ENCODE measurements at places on chromosomes 6 and 20. TPM values are rescaled to one million over a fixed set of nuclear protein-coding genes. Genes with fewer than 3 reads are reported as not detected.

GRCh38 chr20:43271980-43272379 lies 82.3 kb upstream of the PTPRT start:
- no peak overlapping the region for H3K27ac ChIP-seq
- DNase-seq = no peak
- no peaks in the 10 kb centered on the region for H3K4me1 ChIP-seq
- no peak overlapping the region for H3K4me3 ChIP-seq
- H3K27me3 ChIP-seq = no peaks in the 10 kb centered on the region
- no peaks in the 10 kb centered on the region for H3K36me3 ChIP-seq

TRAPPC3L gene
- total RNA-seq = not detected

GLP1R gene
- 0.11 TPM for total RNA-seq

F13A1 gene
- 2.4 TPM for total RNA-seq

TGM6 gene
- total RNA-seq = not detected

ENPP1 gene
- total RNA-seq = 3.1 TPM

SLC17A9 gene
- 2.5 TPM for total RNA-seq

DNA sequence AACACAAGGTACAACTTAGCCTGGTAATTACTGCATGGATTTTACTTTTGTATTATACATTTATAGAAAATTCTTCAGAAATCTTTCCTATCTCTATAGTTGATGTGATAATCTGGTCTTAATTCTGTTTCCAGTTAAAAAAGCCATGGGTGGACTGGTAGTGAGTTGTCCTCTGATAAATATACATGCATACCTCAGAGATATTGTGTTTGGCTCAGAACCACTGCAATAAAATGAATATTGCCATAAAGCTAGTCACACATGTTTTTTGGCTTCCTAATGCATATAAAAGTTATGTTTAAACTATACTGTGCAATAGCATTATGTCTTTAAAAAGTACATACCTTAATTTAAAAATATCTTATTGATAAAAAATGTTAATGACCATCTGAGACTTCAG lies 708.6 kb upstream of the MARCKS start:
- H3K27ac ChIP-seq = no peak overlapping the region
- no peaks in the 10 kb centered on the region for H3K36me3 ChIP-seq
- peaks cover 6% of the 10 kb centered on the region for H3K4me1 ChIP-seq
- no peak overlapping the region for H3K4me3 ChIP-seq
- no peaks in the 10 kb centered on the region for H3K27me3 ChIP-seq

ADGB gene
- total RNA-seq = not detected

GRCh38 chr6:156880913-156881312 lies 103.7 kb downstream of the ARID1B start:
- no peak for DNase-seq
- H3K27ac ChIP-seq = no peak overlapping the region
- no peak overlapping the region for H3K4me3 ChIP-seq
- no peaks in the 10 kb centered on the region for H3K36me3 ChIP-seq
- peaks cover 9% of the 10 kb centered on the region for H3K4me1 ChIP-seq

DNA sequence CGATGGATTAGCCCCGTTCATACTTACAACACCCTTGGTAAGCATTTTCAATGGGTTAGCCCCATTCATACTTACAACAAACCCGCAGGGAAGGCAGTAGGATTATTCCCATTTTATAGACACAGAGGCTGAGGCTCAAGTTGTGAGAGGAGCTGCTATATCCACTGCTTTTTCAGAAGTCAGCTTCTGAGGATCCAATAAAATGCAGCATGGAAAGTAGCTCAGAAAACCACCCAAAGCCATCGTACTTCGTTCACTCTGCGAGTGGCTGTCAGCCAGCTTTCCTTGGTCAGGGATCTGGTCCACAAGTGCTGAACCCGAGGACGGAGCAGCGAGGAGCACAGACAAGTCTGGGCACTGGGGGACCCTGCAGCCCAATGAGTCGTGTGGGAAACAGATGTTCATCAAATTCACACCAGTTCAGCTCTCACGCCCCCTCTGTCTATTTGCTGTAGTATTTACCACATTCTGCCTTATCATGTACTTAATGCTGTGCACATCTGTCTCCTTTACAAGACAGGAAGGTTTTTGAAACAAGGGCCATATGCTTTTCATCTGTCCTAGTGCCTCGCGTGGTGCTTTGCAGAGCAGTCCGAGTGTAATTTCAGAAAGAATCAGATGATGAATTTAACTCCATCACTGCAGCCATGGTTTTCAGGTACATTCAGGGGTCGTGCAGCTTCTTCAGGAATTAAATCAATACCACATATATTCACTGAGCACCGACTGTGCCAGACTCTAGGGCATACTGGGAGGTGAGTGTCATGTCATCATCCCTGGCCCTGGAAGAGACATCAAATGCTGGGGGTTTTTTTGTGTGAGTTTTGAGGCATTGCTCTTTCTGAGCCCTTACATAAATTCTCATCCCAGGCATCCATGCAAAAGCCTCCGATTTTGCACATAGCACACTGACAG lies 256.9 kb downstream of the CDH26 start:
- H3K4me1 ChIP-seq = no peaks in the 10 kb centered on the region
- peak; percentile 17 for DNase-seq
- H3K4me3 ChIP-seq = no peak overlapping the region
- no peaks in the 10 kb centered on the region for H3K27me3 ChIP-seq
- no peaks in the 10 kb centered on the region for H3K36me3 ChIP-seq

- H3K4me1 ChIP-seq = no peaks in the 10 kb centered on the region
- H3K27ac ChIP-seq = no peak overlapping the region
- no peak for DNase-seq
- H3K36me3 ChIP-seq = no peaks in the 10 kb centered on the region
These were observed 189.2 kb upstream of the EXOC2 start for GRCh38 chr6:882084-882598.

GRCh38 chr6:3874069-3874468 lies 24.9 kb downstream of the FAM50B start:
- DNase-seq = no peak
- no peak overlapping the region for H3K27ac ChIP-seq
- H3K27me3 ChIP-seq = no peaks in the 10 kb centered on the region
- H3K36me3 ChIP-seq = no peaks in the 10 kb centered on the region
- H3K4me3 ChIP-seq = no peak overlapping the region

DNA sequence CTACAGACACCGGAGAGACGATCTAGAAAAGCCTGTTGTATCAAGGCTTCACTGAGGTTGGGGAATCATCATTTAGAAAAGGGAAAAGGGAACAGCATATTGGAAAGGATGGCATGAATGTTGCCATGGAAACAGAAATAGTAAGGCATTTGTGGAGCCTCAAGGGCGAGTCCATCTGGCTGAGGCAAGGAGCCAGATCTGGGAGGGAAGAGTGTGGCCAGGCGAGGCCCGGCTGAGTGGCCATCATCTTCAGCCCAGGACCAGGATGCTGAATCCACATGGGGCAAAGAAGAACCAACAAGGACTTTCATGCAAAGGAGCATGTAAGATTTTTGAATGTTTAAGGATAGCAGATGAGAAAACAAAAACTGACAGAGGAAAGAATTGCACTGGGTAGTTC lies 85.8 kb downstream of the MAP3K5 start:
- H3K36me3 ChIP-seq = no peaks in the 10 kb centered on the region
- H3K4me3 ChIP-seq = no peak overlapping the region
- no peaks in the 10 kb centered on the region for H3K27me3 ChIP-seq
- H3K27ac ChIP-seq = no peak overlapping the region
- DNase-seq = no peak

- no peak overlapping the region for H3K27ac ChIP-seq
- H3K4me1 ChIP-seq = no peaks in the 10 kb centered on the region
- H3K27me3 ChIP-seq = peaks cover 49% of the 10 kb centered on the region
- no peak overlapping the region for H3K4me3 ChIP-seq
These were observed 4.5 kb downstream of the CCDC170 start for GRCh38 chr6:151498327-151498726.

DNA sequence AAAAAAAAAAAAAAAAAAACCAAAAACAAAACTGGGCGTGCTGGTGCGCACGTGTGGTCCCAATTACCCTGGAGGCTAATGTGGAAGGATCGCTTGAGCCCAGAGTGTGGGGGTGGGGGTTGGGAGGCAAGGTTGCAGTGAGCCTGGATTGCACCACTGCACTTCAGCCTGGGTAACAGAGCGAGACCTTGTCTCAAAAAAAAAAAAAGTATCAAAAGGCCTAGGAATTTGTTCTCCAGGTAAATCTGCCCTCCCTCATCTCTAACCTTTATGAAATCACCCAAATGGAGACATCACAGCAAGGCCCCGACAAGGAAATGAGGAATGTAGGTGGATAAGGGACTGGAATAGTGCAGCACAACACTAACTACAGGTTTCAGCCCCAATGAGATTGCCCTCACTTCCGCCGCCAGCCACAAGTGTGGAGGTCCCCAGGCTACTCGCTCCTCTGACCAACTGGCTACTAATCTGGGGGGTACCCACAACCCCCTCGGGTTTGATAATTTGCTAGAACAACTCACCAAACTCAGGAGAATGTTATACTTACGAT lies 36.8 kb upstream of the DDR1 start:
- no peaks in the 10 kb centered on the region for H3K36me3 ChIP-seq
- no peak for DNase-seq

- H3K27ac ChIP-seq = peak overlapping the region; percentile 87
- no peak for DNase-seq
- peaks cover 9% of the 10 kb centered on the region for H3K4me1 ChIP-seq
These were observed 904 bp downstream of the MKKS start for GRCh38 chr20:10433014-10433622.

EBF4 gene
- 24.2 TPM for total RNA-seq

DSE gene
- total RNA-seq = 23.5 TPM

DNA sequence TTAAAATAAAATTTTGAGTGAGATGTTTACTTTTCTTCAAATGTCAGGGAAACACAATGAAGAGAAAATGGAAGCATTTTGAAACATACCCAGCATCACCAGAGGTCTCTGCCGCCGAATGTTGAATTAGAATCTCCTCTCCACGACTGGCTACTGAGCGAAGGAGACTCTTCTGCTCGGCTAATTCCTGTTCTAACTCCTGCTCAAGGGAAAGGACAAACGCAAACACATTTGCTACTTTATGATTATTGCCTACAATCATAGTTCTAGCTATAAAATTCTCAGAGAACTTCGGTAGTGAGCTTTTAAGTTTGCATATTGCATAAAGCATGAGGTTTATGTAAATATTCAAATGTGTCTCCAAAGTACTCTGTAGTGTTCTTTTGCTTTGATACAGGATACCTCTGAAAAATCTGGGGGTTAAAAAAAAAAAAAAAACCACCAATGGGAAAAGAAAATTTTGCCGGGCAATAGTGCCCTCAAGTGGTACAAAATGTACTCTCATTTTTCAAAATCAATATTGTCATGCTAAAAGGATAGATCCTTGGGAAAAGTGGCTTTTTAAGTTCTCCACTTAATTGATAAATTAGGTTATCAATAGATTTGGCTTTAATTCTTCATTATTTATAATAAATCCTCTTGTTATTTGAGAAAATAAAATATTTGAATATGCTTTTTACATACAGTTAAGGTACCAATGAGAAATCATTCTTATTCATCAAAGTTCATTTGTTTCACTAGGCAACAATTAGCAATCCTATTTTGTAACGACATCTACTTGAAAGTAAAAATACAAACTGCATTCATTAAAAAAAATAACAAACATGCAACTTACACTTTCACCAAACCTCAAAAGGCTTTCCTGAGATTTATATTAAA lies 369.0 kb downstream of the SYNE1 start:
- H3K4me1 ChIP-seq = no peaks in the 10 kb centered on the region
- no peak overlapping the region for H3K4me3 ChIP-seq
- peaks cover 22% of the 10 kb centered on the region for H3K36me3 ChIP-seq
- H3K27ac ChIP-seq = no peak overlapping the region

- H3K36me3 ChIP-seq = no peaks in the 10 kb centered on the region
- H3K4me1 ChIP-seq = peaks cover 13% of the 10 kb centered on the region
- H3K27ac ChIP-seq = no peak overlapping the region
- H3K27me3 ChIP-seq = no peaks in the 10 kb centered on the region
- no peak for DNase-seq
These were observed 227.2 kb downstream of the TMEM242 start for GRCh38 chr6:157096105-157096504.

GRCh38 chr6:46845126-46845525 lies 51.9 kb downstream of the MEP1A start:
- no peak for DNase-seq
- no peak overlapping the region for H3K4me3 ChIP-seq
- H3K27ac ChIP-seq = no peak overlapping the region
- no peaks in the 10 kb centered on the region for H3K36me3 ChIP-seq
- H3K27me3 ChIP-seq = no peaks in the 10 kb centered on the region

DNA sequence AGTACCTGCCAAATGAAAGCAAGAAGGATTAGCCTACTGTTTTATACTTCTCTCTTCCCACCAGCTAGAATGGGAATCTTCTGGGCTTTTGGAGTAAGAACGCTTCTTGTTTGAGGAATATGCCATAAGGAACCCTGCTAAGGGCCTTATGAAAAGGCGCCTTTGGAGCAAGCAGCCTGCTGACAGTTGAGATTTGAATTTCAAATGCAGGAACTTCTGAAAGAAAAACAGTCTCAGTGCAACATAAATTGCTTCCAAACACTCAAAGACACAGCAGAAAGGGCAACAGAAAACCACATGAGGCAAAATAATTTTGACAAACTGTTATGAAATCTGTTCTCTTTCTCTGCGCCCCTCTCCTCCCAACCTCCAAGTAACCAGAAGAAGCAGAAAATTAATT lies 149.4 kb upstream of the B3GAT2 start:
- H3K27me3 ChIP-seq = no peaks in the 10 kb centered on the region
- H3K4me1 ChIP-seq = no peaks in the 10 kb centered on the region
- no peak overlapping the region for H3K4me3 ChIP-seq
- no peaks in the 10 kb centered on the region for H3K36me3 ChIP-seq
- no peak overlapping the region for H3K27ac ChIP-seq

GRCh38 chr20:2169456-2170088 lies 67.9 kb downstream of the STK35 start:
- H3K27ac ChIP-seq = no peak overlapping the region
- H3K27me3 ChIP-seq = peaks cover 71% of the 10 kb centered on the region
- DNase-seq = no peak

- no peak overlapping the region for H3K27ac ChIP-seq
- H3K27me3 ChIP-seq = no peaks in the 10 kb centered on the region
- DNase-seq = no peak
- H3K4me1 ChIP-seq = peaks cover 20% of the 10 kb centered on the region
- no peaks in the 10 kb centered on the region for H3K36me3 ChIP-seq
These were observed 54.7 kb downstream of the GFOD1 start for GRCh38 chr6:13432526-13433184.

SCUBE3 gene
- 74.9 TPM for total RNA-seq

BTN1A1 gene
- not detected for total RNA-seq

GRCh38 chr6:14384175-14384949 lies 266.8 kb downstream of the CD83 start:
- no peak overlapping the region for H3K27ac ChIP-seq
- DNase-seq = no peak
- H3K4me1 ChIP-seq = no peaks in the 10 kb centered on the region
- H3K36me3 ChIP-seq = no peaks in the 10 kb centered on the region
- H3K27me3 ChIP-seq = no peaks in the 10 kb centered on the region

FAXC gene
- 0.14 TPM for total RNA-seq

GRCh38 chr20:1622450-1622849 lies 2.6 kb upstream of the SIRPB1 start:
- no peaks in the 10 kb centered on the region for H3K27me3 ChIP-seq
- H3K4me3 ChIP-seq = no peak overlapping the region
- H3K4me1 ChIP-seq = no peaks in the 10 kb centered on the region
- H3K27ac ChIP-seq = no peak overlapping the region
- DNase-seq = no peak
- no peaks in the 10 kb centered on the region for H3K36me3 ChIP-seq

- H3K36me3 ChIP-seq = no peaks in the 10 kb centered on the region
- DNase-seq = no peak
- H3K4me1 ChIP-seq = no peaks in the 10 kb centered on the region
- H3K27ac ChIP-seq = no peak overlapping the region
- H3K27me3 ChIP-seq = no peaks in the 10 kb centered on the region
These were observed 580.3 kb upstream of the GJE1 start for GRCh38 chr6:141552463-141552862.

DEFB126 gene
- not detected for total RNA-seq

- no peaks in the 10 kb centered on the region for H3K36me3 ChIP-seq
- no peaks in the 10 kb centered on the region for H3K4me1 ChIP-seq
- H3K27me3 ChIP-seq = no peaks in the 10 kb centered on the region
- no peak overlapping the region for H3K4me3 ChIP-seq
These were observed 729.2 kb upstream of the MARCKS start for GRCh38 chr6:113127786-113128419.

All from cardiac muscle cell (in vitro differentiated cells and primary cell).